ENCODE measurements at places on chromosomes 2 and 18.

GRCh38 chr2:137747509-137747908 lies 216.8 kb upstream of the HNMT start:
- no peak for DNase-seq

GRCh38 chr18:3499501-3499900 lies 49.5 kb downstream of the TGIF1 start:
- no peak for DNase-seq

- DNase-seq, result no peak
Observed at GRCh38 chr2:17162713-17163112, 355.5 kb downstream of the RAD51AP2 start.

DNA sequence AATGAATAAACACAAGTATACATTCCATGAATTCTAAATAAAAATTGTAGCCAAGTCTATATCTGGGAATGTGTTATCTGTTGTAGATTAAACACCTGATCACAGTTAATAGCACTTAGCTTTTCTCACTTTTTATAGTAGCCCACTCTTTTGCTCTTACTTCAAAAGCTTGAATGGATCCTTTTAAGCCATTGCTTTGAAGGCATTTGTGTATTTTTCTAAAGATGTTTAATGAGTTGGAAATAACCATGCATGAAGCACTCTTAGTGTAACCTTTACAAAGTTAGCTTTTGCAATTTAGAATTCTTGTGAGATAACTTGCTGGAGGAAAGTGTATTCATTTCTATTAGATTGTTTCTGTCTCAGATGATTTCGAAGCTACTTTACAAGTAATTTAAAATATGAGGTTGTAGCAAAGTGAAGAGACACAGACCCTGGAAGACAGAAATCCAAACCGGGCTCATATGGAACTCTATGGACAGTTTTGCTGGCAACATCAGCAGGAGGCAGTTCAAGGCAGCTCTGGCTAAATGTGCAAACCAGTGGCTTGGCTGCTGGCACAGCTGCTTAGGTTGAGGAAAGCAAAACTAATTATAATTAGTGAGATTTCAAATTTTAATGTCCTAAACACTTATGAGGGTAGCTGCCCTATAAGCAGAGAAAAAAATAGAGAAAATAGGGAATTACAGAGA lies 469.8 kb upstream of the ZEB2 start:
- DNase-seq, result no peak

DNA sequence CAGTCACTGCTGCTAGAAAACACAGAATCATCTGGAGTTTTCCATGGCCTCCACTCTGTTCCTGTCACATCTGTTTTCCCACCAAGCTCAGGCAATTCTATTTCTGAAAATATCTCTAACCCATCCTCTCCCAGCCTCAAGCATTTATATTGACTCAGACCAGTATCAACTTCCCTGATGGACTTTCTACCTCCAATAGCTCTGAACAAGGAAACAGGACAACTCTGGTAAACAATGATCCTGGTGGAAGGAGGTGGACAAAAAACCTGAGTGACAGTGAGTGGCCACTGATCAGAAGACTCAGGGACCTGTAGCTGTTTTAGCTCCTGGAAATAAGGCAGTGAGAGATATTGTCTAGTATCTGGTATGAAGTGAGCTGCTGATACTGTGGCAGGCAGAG lies 23.4 kb downstream of the BMP10 start:
- no peak for DNase-seq

GRCh38 chr18:63161761-63162195 lies 157.8 kb downstream of the BCL2 start:
- DNase-seq, result peak; percentile 70

- peak; percentile 35 for DNase-seq
Observed at GRCh38 chr2:207692206-207693065, 19.0 kb upstream of the CCNYL1 start.

DNA sequence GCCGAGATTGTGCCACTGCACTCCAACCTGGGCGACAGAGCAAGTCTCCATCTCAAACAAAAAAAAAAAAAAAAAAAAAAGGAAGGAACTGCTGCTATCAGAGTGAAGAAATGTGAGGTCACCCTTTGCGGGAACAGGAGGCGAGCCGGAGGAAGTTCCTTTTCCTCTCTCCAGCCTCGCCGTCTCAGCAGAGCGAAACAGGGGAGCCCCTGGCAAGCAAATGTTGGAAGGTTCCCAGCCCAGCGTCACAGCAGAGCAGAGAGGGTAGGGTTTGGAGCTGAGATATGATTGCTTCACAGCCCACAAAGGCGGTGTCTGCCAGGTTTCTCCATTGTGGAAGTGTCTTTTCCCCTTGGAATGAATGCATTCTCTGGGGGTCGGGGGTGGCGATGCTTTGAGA lies 28.5 kb downstream of the SLC20A1 start:
- no peak for DNase-seq

DNA sequence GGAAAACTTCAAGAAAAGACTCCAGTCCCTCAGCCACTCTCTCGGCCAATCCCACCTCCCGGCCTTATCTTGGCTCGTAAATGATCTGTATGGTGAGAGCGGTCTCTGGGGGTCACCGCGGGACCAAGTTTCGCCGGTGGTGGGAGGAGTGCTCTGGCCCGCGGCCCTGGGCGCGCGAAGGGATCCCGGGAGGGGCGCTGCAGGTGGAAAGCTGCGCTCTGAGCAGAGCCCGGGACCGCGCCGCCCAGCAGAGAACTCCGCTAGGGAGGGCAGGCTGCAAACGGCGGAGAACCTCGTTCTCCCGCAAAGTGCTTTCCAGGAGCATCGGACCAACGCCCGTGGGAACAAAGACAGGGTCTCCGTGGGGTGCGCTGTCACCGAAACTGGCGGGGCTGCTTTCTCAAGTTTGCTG lies 622 bp downstream of the LRP2 start:
- no peak for DNase-seq

- no peak for DNase-seq
Observed at GRCh38 chr2:29260142-29260772, 145.0 kb downstream of the CLIP4 start.

- DNase-seq, result no peak
Observed at GRCh38 chr18:23401400-23402347, 51.4 kb upstream of the RIOK3 start.

Measured in activated CD4-positive, alpha-beta T cell treated with anti-CD3 and anti-CD28 coated beads for 1 hour (primary cell).